Activated naive CD4-positive, alpha-beta T cell (primary cell): ENCODE measurements at places on chromosomes 13 and 19.

GRCh38 chr19:4086411-4086867 lies 19.7 kb upstream of the ZBTB7A start:
- no peak for DNase-seq

DNA sequence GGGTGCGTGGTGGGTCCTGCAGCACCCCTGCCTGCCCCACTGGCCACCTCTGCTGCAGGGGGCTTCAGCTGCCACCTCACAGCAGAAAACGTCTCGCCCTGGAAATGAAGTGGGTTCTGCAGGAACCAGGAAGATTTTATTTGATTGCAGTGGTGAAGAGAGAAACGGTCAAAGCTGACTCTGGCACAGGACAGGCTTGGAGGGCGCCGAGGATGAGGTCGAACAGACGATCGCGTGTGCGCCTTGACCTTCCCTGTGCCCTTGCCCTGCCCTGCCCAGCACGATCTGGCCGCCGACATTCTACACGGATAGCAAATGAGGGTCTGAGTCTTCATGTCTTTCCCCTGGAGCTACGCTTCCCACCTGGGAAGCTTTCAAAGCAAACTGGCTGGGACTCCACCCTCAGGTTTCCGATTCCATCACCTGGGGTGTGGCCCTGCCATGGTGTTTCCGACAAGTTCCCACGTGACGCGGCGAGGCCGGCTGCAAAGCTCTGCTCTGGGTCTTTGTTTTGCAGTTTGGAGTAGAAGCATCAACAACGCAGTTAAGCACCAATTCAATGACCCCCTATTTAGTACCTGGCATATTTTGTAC lies 50.3 kb upstream of the TUBGCP3 start:
- no peak for DNase-seq

- DNase-seq, result no peak
Measured at GRCh38 chr19:28176193-28176592, 1036.8 kb downstream of the UQCRFS1 start.

GRCh38 chr13:21546372-21546771 lies 57.6 kb downstream of the MICU2 start:
- no peak for DNase-seq

DNA sequence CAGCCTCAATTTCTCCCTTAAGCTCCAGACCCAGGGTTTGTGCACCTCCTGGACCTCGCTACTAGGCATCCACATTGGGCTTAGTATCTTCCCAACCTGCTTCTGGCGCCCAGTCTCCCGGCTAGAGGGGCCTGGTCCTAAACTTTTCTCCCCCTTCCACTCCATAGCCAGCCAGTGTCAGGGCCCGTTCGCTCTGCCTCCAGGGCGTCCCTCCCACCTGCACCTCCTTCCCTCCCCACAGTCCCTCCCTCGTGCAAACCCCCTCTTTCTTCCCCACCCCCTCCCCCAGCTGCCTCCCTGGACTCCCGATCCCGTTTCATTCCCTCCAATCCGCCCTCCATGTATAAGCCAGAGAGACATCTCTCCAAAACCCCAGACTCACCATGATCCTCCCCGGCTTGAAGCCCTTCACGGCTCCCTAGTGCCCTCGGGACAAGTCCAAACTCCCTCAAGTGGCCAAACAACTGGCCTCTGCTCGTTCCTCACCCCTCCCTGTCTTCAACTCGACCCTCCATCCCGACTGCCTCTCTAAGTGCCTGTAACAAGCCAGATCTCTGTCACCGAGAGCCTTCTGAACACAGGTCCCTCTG lies 997 bp upstream of the SAMD4B start:
- DNase-seq, result no peak

DNA sequence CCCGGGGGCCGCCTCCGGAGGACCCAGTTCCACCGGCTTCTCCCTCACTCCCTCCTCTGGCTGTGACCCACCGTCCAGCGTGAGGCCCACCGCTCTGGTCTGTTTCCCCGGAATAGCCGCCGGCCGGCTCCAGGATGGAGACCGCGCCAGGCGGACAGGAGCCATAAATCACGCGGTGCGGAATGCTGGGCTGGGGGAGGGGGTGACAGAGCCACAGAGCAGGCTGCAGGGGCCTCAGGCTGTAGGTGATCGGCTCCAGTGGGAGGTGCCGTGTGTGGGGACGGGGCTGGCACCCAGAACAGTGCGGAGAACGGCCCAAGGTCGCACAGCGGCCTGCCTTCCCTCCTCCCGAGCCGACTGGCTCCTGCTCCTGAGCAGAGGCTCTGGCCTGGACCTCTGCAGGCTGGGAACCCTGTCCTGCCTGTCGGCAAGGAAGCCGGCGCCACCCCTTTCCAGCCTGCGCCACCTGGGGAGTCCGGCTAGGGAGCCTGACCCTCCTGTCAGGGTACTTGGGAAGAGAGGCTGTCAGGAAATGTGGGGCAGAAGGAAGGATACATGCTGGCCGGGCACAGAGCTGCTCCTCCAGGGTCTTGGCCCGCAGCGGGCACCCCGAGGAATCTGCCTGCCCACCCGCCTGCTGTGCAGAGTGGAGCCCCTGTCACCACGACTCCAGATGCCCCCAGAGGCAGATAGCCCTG lies 8.3 kb downstream of the PIAS4 start:
- DNase-seq, result no peak

GRCh38 chr13:106530171-106530851 lies 5.2 kb downstream of the EFNB2 start:
- DNase-seq, result no peak

DNA sequence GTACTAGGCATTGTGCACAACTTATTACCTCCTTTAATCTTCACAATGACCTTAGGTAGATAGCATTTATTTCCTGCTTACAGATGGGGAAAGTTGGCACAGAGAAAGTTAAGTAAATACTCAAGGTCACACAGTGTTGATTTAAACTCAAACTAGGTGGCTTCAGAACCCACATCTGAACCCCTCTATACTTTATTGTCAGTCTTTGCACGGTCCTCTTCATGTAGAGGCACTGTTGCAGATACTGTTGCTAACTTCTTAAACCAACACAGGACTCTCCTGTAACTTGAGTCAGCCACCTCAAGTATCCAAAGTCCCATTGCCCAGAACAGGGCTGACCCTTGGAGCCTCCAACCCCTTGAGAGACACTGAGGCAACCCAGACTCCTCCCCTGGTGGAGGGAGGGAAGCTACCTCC lies 48.8 kb downstream of the FRY start:
- no peak for DNase-seq

GRCh38 chr19:48866692-48867091 lies 1.7 kb downstream of the PLEKHA4 start:
- DNase-seq, result no peak

GRCh38 chr13:40660141-40660664 lies 6.2 kb downstream of the FOXO1 start:
- no peak for DNase-seq

GRCh38 chr13:99968521-99969452 lies 2.8 kb downstream of the ZIC5 start:
- DNase-seq, result no peak

- DNase-seq, result no peak
Measured at GRCh38 chr13:44769686-44770085, 193.6 kb upstream of the TSC22D1 start.

GRCh38 chr13:52862358-52863206 lies 14.1 kb upstream of the PCDH8 start:
- DNase-seq, result no peak

DNA sequence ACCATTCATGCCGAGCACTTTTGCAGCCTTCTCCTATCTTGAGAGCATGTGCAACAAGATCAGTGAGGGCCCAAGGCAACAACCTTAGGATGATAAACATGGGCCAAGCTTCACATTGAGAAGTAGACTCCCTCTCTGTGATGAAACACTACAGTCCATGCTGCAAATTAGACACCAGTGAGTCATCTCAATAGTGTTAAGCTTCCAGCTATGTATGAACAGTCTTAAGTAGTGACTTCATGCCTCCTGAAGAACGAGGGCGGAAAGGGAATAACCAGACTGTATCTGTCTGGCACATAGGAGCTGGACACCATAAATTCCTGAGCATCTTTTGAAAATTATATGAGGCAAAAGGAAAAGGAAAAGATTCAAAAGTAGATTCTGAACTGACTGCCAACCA lies 309.9 kb upstream of the SLITRK1 start:
- DNase-seq, result no peak

DNA sequence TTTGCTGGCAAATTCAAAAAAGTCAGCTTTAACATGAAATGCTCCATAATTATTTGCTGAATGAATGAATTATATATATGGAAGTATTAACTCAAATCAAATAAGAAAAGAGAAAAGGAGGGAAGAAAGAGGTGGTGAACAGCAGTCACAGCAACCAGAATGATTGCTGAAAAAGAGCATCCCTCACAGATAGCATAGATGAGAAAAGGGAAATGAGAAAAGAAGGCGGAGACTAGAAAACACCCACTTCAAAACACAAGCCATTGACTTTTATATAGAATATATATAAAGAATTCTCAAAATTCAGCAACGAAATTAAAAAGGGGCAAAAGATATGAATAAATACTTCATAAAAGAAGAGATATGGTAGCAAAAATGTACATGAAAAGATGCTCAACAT lies 75.2 kb downstream of the CAB39L start:
- no peak for DNase-seq

- DNase-seq, result no peak
Measured at GRCh38 chr13:114315074-114315785, 927 bp downstream of the CHAMP1 start.

- no peak for DNase-seq
Measured at GRCh38 chr13:48908381-48909055, 67.2 kb upstream of the FNDC3A start.

DNA sequence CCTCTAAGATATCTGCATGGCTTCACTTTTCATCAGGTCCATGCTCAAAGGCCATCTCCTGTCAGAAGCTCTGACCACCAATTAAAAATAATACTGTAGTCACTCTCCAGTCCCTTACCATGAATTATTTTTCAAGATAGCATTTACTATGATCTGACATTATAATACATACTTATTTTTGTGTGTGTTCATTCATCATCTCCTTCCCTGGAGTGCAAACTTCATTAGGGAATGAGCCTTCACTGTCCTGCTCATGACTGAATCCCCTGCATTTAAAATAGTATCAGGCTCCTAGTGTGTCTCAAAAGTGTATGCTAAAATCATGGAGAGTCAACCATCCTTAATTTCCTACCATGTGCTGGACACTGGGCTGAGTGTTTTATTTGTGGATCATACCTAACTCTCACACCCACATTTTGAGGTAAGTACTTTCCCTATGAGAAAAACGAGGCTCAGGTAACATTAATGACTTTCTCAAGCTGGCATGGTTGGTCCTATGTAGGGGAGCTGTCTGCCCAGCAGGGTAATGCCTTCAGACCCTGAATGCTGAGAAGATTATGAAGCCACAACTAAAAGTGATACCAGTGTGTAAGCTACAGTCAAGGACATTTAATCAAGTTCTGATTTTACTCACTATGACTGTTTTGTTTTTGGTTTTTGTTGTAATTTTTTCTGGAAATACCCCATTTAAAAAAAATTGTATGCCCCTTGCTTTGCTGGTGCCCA lies 16.3 kb downstream of the PLA2G4C start:
- no peak for DNase-seq

- no peak for DNase-seq
Measured at GRCh38 chr13:33283195-33283911, 2.2 kb downstream of the STARD13 start.

- no peak for DNase-seq
Measured at GRCh38 chr13:33217256-33217655, 68.3 kb downstream of the STARD13 start.

DNA sequence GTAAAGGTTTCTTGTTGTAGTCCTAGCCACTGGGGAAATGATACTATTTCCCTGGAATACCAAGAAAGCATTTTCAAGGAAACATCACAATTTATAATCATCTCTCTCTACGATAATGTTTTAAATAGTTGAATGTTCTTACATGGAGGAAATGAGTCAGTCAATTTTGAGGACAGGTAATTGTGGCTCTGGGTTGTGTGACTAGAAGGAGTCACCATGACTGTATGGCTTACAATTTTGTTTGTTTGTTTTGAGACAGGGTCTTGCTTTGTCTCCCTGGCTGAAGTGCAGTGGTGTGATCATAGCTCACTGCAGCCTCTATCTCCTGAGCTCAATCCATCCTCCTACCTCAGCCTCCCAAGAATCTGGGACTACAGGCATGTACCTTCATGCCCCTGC lies 47.4 kb downstream of the COG3 start:
- DNase-seq, result no peak

- no peak for DNase-seq
Measured at GRCh38 chr13:80873589-80873988, 532.7 kb upstream of the SPRY2 start.

DNA sequence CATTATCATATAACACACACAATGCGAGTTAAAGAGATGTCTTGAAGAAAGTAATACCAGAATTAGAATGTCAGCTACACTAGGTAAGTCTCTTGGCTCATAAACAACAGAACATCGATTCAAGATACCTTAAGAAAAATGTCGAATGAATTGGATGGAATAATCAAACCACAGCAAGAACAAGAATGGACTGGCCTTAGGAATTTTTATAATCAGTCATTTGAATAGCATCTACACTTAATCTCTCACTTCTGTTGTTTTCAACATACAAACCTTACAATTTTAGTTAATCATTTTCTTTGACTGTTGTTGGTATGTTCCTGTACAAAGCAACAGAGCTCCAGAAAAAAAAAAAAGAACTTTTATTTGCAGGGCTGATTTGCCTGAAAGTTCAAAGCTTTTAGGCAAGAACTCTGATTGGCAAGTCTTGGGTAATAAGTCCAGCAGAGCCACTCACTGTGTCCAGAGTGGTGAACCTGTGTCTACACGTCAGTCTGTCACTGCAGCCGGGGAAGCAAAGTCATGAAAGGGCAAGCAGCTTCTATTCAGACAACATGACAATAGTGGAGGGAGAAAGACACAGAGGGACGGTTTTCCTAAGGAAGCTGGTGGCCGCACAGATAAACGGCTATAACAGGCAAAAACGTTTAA lies 1026.1 kb upstream of the MIR17HG start:
- DNase-seq, result no peak

DNA sequence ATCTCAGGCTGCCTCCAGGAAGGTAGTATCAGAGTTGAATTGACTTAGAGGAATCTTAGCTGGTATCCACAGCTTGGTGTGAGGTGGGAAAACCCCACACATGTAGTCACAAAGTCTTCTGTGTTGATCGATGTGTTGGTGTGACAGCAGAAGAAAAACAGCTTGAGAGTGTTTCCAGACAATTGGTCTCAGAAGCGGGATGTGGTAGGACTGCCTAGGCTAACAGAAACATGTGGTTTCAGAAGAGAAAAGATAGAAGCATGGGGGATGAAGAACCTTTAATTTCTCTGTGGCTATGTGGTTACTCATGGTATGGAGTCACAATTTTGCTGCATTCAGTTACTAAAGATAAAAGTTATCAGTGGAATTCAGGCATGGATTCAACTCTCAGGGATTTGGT lies 134.7 kb upstream of the SLITRK5 start:
- DNase-seq, result no peak

GRCh38 chr19:54425382-54425723 lies 10.1 kb downstream of the TTYH1 start:
- DNase-seq, result no peak

GRCh38 chr13:38283346-38283745 lies 66.3 kb upstream of the UFM1 start:
- no peak for DNase-seq

- DNase-seq, result no peak
Measured at GRCh38 chr13:104270731-104271130, 1204.5 kb upstream of the SLC10A2 start.

- no peak for DNase-seq
Measured at GRCh38 chr19:10006752-10007323, 3.5 kb downstream of the COL5A3 start.
